ENCODE measurements at places on chromosomes 7 and 10.
A peak's percentile ranks its signal among the peaks of the same experiment; 100 is the strongest.

- DNase-seq, result peak; percentile 34
Observed at GRCh38 chr7:46515844-46516590, 594.9 kb upstream of the IGFBP3 start.

GRCh38 chr7:81515009-81515408 lies 254.8 kb downstream of the HGF start:
- DNase-seq, result no peak

- DNase-seq, result no peak
Observed at GRCh38 chr10:75733135-75733890, 301.9 kb downstream of the LRMDA start.

DNA sequence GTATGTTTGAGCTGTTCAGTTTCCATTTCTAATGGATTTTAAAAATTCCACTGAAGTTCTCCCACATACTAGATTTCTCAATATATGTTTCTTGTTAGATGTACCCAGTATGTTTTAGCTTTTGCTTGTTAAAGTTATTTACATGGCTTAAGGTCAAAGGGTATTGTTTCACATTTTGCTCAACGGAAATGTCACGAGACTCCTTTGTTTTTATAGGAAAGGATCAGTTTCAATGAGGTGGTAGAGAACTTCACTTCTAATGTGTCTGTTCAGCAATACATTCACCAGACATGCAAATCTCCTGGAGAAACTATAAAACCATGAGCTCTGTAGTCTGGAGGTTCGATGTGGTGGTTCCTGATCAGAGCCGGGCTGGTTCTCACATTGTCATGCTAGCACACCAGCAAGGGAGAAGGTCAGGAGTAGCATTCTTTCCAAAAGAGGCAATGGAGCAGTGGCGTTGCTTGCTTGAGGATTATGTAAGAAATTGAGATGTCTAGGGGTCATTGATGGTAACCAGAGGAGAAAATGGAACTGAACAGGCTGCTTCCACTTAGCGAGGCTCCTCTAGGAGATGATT lies 114.0 kb downstream of the RAB18 start:
- DNase-seq, result no peak

- peak; percentile 21 for DNase-seq
Observed at GRCh38 chr7:52648872-52649271, 386.6 kb upstream of the POM121L12 start.

GRCh38 chr10:1432161-1432560 lies 305.2 kb downstream of the ADARB2 start:
- DNase-seq, result no peak

- DNase-seq, result no peak
Observed at GRCh38 chr10:43316988-43317387, 50.1 kb upstream of the RASGEF1A start.

DNA sequence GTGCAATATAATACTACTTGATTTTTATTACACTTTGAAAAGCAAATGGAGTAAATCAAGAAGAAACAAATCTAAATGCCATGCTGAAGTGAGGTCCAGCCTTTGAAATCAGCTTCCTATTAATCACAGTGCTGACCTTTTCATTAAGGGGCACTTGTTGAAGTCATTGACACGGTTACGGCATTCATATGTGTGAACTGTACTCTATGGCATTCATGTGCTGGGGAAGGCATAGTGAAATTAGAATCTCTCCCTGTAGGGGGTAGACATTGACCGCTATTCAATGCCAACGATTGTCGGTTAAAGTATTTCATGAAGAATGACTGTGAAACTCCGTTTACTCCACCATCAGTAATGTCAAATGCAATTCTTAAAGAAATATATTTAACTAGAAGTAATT lies 296.1 kb upstream of the SEMA3A start:
- DNase-seq, result no peak

DNA sequence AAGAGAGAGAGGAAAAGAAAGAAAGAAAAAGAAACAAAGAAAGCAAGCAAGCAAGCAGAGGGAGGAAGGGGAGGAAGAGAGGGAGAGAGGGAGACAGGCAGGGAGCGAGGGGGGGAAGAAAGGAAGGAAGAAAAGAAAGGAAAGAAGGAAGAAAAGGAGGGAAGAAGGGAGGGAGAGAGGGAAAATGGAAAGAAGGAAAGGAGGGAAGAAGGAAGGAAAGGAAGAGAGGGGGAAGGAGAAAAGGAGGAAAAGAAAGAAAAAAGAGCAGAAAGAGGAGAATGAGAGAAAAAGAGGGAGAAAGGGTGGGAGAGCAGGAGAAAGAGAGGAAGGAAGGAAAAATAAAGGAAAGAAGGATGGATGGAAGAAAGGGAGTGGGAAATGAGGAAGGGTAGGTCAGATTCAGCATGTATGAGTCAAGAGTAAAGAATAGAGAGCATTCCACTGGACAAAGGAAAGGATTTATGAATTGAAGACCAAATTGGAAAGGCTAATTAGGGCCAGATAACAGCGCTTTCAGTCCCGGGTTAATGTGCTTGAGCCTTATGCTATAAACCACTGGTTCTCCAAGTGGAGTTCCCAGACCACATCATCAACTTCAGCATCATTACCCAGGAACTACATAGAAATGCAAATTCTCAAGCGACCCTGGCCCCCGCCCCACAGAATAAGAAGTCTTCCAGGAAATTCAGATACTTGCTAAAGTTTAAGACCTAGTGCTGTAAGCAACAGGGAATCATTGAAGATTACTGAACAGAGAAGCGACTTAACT lies 85.1 kb downstream of the C10orf90 start:
- no peak for DNase-seq

GRCh38 chr7:91191771-91192170 lies 72.5 kb upstream of the FZD1 start:
- DNase-seq, result no peak

- no peak for DNase-seq
Observed at GRCh38 chr10:130986846-130987245, 324.7 kb downstream of the TCERG1L start.

DNA sequence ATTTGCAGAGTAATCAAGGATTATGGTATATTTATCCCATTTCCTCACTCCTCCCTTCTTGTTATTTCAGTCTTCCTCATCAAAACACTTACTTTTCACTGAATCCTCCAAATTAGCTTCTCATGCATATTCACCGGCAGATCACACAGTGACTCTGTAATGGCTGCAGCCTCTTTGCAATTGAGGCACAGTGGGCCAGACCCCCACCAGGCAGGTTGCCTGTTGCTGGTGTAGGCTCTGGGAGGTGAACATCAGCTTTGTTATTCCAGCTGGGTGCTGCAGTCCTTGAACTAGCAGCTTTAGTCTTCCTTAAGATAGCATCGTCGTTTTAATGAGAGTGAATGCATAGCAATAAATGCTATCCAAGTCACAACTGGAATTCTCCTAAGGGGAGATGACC lies 449.3 kb downstream of the CNTNAP2 start:
- no peak for DNase-seq

DNA sequence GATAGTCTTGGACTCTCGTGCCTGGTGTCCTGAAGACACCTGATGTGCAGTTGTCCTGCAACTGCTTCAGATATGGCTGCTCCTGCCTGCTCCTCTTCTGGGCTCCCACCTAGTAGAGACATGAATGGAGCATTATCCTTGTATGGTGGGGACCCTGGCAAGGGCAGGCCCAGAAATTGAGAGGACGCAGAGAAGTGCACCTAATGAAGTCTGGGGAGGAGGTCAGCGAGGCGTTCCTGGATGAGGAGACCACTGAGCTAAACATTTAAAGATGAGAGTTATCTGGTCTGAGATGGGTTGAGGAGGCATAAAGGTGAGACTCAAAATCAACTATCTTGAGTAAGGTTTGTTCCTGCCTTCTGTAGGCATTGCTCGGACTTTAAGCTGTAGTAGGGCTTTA lies 66.3 kb downstream of the WDFY4 start:
- DNase-seq, result no peak

DNA sequence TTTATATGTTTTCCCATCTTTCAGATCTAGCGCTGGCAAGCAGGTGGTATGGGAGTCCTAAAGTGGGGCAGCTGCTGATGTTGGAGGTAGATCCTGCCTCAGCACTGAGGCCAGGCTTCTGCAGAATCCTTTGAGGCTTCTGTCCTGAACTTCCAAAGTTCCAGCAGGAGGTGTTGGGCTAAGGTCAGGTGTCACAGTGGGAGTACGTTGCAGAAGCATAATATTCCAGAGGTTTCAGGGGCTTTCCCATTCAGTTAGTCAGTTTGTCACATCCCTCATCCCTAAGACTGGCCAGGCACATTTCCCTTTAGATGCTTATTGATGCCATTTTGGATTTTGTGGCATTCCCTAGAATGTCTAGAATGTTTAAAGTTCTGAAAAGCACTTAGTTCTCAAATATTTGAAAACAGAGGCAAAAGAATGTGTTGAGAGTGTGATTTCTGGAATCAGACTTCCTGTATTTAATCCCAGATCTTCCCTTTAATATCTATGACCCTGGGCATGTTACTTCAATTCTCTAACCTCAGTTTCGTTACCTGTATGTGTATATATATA lies 319.1 kb upstream of the PHYHIPL start:
- DNase-seq, result no peak

GRCh38 chr10:118792526-118792925 lies 37.8 kb upstream of the CACUL1 start:
- DNase-seq, result no peak

DNA sequence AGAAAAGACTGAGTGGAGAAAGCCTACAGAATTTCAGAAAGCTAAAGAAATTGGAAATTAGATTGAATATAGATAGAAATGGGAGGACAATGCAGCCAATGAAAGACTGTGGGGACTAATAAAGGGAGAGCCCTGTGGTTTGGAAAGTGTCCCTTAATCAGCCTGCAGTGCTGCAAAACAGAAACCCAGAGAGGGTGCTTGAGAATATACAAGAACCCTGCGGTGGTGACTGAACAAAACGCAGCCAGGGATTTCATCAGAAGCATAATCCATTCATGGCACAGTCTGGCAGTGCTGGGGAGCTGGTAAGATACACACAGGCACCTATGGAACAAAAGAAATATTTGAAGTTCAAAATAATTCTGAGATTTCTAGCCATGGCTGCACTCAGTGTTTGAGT lies 19.1 kb downstream of the CEP41 start:
- DNase-seq, result peak; percentile 50

- peak; percentile 72 for DNase-seq
Observed at GRCh38 chr7:21941611-21942141, 4.0 kb downstream of the CDCA7L start.

- no peak for DNase-seq
Observed at GRCh38 chr10:59654007-59654406, 55.6 kb downstream of the SLC16A9 start.

- no peak for DNase-seq
Observed at GRCh38 chr7:47330026-47330425, 251.9 kb downstream of the TNS3 start.

GRCh38 chr7:131602994-131603372 lies 46.6 kb upstream of the PODXL start:
- peak; percentile 4 for DNase-seq

GRCh38 chr7:101922631-101923601 lies 105.5 kb downstream of the CUX1 start:
- no peak for DNase-seq

DNA sequence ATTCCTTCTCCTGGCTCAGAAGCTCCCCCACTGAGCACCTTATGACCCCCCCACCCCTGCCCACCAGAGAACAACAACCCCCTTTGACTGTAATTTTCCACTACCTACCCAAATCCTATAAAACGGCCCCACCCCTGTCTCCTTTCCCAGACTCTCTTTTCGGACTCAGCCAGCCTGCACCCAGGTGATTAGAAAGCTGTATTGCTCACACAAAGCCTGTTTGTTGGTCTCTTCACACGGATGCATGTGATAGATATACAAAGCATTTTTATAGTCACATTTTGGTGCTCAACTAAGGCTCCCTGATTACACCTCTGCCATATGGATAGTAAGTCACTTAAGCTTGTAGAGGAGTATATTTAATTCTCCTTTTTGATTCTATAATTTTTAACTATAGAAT lies 985.8 kb downstream of the REEP3 start:
- no peak for DNase-seq

- no peak for DNase-seq
Observed at GRCh38 chr10:61391281-61391680, 61.9 kb downstream of the TMEM26 start.

- DNase-seq, result peak; percentile 36
Observed at GRCh38 chr7:95472581-95473161, 13.1 kb upstream of the ASB4 start.

GRCh38 chr7:127935847-127936376 lies 95.3 kb downstream of the LRRC4 start:
- no peak for DNase-seq

DNA sequence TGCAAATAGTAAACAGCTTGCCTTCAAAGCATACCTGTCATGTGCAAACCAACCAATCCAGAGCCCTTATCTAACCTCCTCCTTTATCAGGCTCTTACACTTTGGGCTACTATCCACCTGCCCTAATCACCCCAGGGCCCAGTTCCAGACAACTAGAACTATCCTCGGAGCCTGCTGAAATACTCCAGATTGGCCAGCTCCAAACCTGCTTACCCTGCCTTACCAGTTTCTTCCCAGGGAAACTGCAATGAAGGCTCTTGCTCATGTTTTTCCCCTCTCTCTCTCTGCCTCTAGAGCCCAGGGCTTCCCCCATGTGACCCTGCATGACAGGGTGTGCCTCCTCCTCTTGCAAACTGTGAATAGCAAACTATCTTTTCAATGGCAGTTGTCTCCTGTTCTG lies 81.4 kb upstream of the CAPZA2 start:
- peak; percentile 95 for DNase-seq

Data from epithelial cell of esophagus (primary cell).